ENCODE measurements at places on chromosomes 6 and 20.
A peak's percentile ranks its signal among the peaks of the same experiment; 100 is the strongest.

GRCh38 chr6:69820438-69820837 is 23.6 kb upstream of the LMBRD1 start:
- DNase-seq: no peak

DNA sequence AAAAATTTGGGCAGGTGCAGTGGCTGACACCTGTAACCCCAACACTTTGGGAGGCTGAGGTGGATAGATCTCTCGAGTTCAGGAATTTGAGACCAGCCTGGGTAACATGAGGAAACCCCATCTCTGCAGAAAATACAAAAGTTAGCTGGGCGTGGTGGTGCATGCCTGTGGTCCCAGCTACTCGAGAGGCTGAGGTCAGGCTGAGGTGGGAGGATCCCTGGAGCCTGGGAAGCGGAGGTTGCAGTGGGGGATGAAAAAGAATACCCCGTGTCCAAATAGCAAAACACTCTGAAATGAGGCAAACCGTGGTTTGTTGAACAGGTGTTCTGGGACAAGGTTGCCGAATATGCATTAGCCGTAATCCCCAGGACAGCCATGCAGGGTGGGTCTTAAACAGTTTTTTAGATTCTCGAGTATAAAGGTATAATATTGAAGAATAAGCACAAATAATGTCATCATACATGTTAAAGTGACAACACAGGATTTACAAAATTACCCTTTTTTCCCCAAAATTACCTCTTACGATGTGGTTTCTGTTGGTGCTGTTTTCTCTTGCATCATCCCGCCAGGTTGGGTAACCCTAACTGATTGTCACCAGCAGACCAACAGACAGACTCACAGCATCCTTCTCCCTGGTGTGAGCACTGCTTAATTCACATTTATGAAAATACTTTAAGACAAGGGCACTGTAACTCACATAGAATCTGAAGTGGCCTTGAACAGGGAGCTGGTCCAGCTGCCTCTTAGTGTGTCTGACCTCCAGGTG is 9.1 kb downstream of the DNAJC5 start:
- peak; percentile 96 for DNase-seq

- DNase-seq: no peak
Measured at GRCh38 chr6:170421921-170422320, 115.4 kb downstream of the FAM120B start.

DNA sequence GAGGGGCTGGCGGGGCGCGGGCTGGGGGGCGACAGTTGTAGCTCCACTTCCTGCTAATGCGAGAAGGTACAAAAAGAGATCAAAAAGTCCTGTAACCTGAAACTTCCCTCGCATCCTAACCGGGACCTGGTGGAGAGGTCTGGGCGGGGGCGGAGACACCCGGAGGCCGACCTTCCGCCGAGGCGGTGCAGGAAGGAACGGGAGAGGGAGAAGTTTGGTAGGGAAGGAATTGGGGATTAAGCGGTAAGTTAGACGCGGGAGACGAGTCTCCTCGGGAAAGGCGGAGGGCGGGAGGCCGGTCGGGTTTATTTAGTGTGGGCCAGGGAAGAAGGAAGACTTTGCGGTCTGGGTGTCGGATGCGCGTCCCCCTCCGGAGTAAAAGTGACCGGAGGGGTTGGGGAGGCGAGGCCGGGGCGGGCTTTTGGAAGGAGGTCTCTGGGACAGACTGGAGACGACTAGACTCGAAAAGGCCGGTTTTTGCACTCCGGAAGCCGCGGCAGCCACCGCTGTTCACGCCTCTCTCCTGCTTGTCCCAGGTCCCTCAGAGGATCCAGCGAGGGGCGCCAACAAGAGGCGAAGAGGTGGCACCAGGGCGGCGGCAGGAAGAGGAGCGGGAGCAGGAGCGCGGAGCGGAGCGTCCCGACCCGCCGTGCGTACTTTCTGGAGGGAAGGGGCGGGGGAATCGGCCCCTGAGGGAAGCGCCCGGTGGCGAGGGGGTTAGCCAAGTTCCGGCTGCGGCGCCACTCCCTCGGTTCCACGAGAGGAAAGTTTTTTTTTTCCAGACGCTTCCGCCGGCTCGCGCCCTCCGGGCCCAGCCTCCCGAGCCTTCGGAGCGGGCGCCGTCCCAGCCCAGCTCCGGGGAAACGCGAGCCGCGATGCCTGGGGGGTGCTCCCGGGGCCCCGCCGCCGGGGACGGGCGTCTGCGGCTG is 734 bp downstream of the TPBG start:
- no peak for DNase-seq

DNA sequence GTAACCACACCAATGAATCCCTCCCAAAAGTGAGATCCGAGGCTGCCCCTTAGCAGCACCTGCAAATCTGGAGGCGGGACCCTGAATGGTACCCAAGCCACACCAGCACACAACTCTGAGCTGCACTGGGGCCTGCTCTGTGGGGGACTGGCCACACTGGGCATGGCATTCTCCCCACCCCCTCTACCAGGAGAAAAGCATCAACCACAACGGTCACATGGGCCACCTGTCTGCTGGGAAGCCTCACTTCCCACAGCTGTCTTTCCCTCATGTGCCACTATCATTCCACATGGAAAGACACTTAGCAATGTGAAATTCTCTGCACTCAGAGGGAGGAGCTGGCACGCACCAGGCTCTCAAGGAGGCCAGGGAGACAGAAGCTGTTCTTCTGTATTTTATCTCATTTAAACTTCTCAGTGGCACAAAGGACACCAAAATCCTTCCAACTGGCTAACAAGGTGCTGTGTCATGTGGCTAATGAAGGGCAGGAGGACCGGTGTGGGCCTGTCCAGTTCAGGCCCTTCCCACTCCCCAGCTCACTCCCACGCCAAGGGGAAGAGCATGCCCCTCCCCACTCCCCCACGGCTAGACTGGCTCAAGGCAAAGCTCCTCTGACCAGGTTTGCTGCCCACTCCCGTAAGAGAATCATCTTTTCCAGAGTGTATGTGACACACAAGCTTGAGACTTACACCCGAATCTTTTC is 19.0 kb downstream of the YTHDF1 start:
- DNase-seq: no peak

- DNase-seq: no peak
Measured at GRCh38 chr6:80363501-80364122, 257.1 kb downstream of the BCKDHB start.

DNA sequence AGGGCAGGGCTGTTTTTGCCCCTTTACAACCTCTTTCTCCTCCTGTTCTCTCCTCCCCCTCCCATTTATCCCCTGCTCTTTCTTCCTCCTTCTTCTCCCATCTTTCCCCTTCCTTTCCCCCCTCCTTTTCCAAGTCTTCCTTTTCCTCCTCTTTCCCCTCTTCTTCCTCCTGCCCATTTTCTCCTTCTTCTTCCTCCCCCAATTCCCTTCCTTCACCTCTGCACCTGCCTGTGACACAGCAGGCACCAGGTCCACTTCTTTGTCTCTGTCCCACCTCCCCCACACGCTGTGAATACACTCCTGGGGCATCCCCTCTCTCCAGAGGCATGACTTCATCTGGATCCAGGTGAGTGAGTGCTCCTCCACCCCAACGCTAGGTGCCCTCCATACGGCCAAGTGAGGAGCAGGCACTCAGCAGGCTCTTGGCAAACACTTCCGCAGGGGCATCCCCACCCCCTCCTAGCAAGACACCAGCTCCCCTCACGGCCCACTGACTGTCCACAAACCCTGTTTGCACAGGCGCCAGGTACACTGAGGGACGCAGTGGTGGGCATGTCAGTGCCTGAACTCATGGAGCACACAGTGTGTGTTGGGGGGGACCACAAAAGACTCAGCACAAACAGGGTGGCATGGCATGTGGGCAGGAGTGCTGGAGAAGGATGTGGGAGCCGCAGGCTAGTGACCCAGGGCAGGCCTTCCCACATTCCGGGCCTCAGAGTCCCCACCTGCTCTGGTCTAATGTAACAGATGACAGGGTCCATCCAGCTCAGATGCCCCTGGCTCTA is 10.7 kb upstream of the TLDC2 start:
- no peak for DNase-seq

GRCh38 chr20:43736588-43737158 is 9.9 kb upstream of the GTSF1L start:
- DNase-seq: no peak

DNA sequence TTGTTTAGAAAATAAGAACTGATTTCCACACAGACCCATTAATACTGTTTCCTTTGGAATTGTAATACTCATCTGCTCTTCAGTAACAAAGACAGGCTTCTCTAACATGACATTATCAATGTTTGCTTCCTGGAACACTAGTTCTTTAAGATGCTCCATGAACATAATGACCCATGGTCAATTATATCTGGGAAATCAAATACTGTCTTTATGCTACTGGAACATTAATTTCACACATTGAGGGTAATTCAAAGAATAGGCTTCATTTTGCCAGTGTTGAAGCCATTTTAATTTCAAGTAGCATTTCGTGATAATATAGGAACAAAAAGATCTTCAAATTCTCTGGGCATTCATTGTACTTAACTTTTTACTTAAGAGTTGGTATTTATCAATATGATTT is 80.9 kb downstream of the OPN5 start:
- DNase-seq: no peak

- no peak for DNase-seq
Measured at GRCh38 chr6:37894585-37894984, 75.1 kb downstream of the ZFAND3 start.

DNA sequence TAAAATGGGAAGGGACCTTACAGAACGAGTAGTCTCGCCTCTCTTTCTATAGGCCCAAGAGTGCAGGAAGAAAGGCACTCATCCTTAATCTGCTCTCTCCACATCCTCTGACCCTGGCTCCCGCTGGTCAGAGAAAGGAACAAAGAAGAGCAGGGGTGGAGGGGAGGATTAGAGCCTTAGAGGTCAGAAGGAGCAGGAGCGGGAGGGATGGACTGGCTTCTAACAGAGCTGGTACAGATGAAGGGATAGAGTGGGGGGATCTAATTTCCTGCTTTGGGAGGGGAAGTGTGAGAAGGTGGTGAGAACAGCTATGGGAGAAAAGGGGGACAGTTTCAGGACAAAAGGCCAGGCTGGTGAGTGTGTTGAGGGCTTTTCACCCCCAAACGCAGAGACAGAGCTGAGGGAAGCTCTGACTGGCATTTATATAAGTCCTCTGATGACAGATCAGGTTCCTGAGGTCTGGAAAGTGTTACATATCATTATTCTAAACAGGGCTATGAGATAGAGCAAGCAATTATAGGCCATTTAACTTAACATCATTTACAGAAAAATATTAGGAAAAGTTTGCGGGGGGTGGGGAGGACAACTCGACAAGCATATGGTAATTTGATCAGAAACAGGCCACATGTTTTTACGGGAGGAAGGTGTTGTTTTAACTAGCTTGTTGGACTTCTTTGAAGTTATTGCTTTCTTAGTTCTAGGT is 111.1 kb downstream of the FOXC1 start:
- no peak for DNase-seq

- DNase-seq: no peak
Measured at GRCh38 chr6:95244751-95245150, 332.6 kb upstream of the MANEA start.

DNA sequence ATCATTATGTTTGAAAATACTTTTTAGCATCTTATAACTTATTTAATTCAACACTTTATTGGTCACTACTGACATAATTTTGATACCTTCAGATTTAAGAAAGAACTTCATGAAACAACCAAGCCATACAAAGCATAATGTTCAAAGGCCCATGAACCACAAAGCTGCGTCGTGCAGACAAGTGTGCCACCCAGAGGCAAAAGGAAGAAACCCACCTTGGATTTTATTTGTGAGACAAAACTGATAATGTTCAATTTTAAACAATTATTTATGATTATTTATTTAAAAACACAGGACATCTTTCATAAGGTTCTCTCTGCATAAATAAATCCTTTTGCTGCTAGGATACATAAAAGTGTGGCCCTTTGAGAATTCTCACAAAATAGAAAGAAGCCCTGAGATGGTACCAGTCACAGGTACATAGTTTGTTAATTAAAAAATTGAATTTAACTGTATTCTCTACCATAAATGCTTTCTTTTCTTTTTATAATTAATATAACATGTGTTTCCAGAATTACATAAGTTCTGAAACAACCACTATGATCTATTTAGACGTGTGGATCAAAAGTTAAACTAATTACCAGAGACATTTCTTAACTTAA is 143.7 kb downstream of the RALGAPA2 start:
- no peak for DNase-seq

DNA sequence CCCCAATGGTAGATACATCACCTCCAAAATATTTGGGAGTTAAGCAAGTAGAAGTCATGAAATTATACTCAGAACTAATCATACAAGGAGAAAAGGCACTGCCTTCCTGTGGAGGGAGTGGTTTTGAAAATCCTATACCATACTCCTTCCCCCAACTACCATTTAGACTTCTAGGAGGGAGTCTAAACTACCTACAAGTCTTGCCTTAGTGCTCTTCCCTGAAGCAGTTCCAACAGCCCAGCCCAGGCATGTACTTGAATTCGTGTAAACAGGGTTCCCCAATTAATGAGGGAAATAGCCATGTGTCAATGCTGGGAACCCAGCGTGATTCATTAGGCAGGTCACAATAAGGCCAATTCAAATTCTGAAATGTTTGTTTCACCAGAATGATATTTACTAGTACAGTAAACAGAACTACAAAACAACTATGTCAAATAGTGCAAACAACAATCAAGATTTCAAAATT is 39.1 kb upstream of the SGK1 start:
- DNase-seq: no peak

DNA sequence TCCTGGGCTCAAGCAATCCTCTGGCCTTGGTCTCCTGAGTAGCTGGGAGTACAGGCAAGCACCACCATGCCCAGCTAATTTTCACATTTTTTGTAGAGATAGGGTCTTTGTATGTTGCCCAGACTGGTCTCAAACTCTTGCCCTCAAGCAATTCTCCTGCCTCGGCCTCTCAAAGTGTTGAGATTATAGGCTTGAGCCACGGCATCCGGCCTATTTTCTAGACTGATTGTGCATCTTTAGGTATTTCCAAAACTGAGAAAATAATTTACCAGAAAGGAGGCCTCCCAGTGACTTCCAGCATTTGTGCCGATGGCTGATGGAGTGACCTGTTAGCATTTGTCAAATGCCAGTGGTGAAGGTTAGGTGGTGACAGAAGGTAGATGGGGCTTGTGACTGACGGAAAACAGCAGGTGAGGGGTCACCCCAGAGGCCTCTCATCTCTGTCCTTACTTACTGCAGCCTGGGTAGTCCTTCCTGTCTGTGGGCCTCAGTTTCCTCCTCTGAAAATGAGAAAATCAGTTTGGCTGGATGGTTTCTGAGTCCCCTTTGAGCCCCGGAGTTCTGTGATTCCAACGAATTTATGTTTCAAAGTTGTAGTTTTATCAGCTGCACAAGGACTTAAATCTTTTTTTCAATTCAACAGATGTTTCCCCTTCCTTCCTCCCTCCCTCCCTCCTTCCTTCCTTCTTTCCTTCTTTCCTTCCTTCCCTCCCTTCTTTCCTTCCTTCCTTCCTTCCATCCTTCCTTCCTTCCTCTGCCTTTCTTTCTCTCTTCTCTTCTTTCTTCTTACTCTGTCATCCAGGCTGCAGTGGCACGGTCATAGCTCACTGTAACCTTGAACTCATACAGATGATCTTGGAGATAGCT is 53.5 kb downstream of the TGM2 start:
- DNase-seq: no peak

DNA sequence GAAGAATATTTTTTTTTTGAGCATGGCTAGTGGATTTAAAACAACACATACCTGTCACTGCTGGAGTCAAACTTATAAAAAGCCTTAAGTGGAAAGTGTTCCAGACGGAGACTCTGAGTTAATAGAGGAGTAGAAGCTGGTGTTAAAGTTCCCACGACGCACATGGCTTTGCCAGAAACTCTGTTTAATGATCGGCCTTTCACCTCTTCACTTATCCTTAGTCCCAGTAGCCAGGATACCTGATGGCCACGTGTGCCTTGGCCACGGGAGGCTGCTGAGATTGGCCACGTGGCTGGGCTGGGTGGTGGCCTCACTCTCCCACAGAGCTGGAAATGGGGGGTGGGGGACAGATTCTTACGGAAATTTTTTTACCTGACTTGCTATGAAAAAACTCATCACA is 333.1 kb downstream of the ZFAND3 start:
- no peak for DNase-seq
